Regular cardiac myocyte (primary cell): ENCODE measurements at places on chromosomes 7 and 10. TPM values are rescaled to one million over a fixed set of nuclear protein-coding genes. Genes with fewer than 3 reads are reported as not detected.

Gene CAMK2G
- 18.8 and 22.8 TPM in 2 replicates for total RNA-seq

Gene PTCD1
- total RNA-seq, result 7.6 and 9.2 TPM in 2 replicates

Gene SCIN
- 0.19 and 0.56 TPM in 2 replicates for total RNA-seq

Gene SUFU
- 2.3 and 2.5 TPM in 2 replicates for total RNA-seq

Gene CRHR2
- not detected in 2 replicates for total RNA-seq

Gene UNC5B
- total RNA-seq, result 9.3 and 11.7 TPM in 2 replicates

Gene SUN3
- not detected in 2 replicates for total RNA-seq

Gene EZH2
- total RNA-seq, result 3.1 and 13.0 TPM in 2 replicates

Gene FLNC
- total RNA-seq, result 176 and 417 TPM in 2 replicates

Gene AKR1C3
- total RNA-seq, result 59.8 and 91.6 TPM in 2 replicates

Gene GSTO2
- total RNA-seq, result 2.3 and 2.5 TPM in 2 replicates

Gene ASZ1
- total RNA-seq, result not detected in 2 replicates

Gene PNLIPRP2
- not detected in 2 replicates for total RNA-seq

Gene CALHM3
- total RNA-seq, result not detected in 2 replicates

Gene COL1A2
- total RNA-seq, result 3,067 and 5,973 TPM in 2 replicates

Gene MYL10
- not detected in 2 replicates for total RNA-seq

Gene FRA10AC1
- total RNA-seq, result 4.2 and 7.3 TPM in 2 replicates

Gene PKD1L1
- total RNA-seq, result 0.19 and 0.28 TPM in 2 replicates

Gene HTR7
- 8.2 and 11.3 TPM in 2 replicates for total RNA-seq

Gene ELMO1
- 0.28 and 0.38 TPM in 2 replicates for total RNA-seq

Gene MET
- total RNA-seq, result 67.1 and 105 TPM in 2 replicates

Gene HBP1
- 64.6 and 172 TPM in 2 replicates for total RNA-seq

Gene STX1A
- total RNA-seq, result 27.1 and 52.1 TPM in 2 replicates

Gene RPEL1
- total RNA-seq, result under 0.01 and 0.19 TPM in 2 replicates

Gene GPR22
- under 0.01 TPM in 1 of 2 replicates, not detected in the other for total RNA-seq
